ENCODE measurements at places on chromosomes 2 and 18.

DNA sequence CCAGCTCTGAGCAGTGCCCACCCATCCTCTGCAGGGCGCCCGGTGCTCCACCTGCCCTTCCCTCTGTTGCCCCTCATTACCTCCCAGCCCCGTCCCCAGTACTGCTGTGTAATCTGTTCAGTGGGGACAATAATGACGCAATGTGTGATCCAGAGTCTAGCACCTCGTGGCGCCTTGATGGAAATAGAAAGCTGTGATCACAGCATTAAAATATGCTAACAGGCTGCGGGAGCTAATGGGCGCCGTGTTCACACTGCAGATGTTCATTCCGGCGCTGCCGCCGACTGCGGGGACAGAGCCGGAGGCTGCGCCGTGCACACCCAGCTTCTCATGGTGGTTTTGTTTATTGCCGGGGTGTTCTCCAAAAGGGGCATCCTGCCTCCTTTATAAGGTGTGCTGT is 235.2 kb downstream of the LDLRAD4 start:
- no peak for DNase-seq

GRCh38 chr2:24179683-24180082 is 4.8 kb downstream of the FAM228A start:
- no peak for DNase-seq

GRCh38 chr18:46054956-46055837 is 16.9 kb downstream of the PSTPIP2 start:
- no peak for DNase-seq

- no peak for DNase-seq
These were observed 155.8 kb downstream of the PTGR3 start for GRCh38 chr18:75053028-75053629.

DNA sequence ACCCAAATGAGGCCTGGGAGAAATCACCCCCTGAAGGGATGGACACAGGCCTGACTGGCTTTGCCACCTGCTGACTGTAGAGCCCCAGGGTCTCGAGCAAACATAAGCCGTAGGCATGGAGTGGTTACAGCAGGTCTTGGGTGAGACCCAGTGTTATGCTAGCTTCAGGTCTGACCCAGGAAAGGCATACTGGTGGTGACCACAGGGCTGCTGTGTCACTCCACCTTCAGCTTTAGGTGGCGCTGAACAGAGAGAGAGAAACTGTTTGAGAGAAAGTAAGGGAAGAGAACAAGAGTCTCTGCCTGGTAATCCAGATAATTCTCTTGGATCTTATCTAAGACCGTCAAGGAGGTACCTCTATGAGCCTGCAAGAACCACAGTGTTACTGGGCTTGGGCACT is 1544.2 kb upstream of the TMEFF2 start:
- no peak for DNase-seq

DNA sequence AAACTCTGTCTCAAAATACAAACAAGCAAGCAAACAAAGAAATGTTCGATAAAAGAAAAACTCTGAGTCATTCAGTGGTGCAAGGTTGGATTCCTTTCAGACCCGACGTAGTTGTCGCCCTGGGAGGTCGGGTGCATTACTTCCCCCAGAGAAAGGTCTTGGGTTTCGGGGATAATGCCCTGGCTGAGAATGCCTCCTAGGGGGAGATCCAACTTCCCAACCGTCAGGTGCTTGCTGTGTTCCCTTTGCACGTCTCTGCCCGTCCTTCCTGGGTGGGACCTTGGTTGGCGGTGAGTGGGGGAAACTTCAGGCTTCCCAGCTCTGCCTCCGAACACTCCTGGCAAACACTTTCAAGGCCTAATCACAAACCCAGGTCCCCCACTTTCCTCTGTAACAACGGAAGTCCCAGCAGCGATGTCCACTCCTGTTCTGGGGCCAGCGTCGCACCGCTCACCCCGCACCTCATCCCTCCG is 609 bp downstream of the TPGS2 start:
- no peak for DNase-seq

DNA sequence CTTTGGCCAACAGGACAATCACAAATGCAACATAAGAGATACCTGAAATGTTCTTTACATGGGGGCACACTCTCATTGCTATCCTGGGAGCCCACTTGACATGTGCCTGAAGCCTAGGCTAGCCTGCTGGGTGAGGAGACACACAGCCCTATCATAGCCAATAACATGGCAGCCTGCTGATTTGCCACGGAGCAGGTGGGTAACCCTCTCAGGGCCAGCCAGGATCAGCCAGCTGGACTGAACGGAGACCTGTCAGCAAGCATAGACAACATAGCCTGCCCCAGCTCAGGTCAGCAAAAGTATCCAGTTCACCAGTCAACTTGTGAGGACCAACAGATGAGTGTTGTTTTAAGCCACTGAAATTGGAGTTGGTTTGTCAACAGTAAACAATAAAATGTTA is 566.5 kb downstream of the DCDC2C start:
- no peak for DNase-seq
